T-helper 9 cell (primary cell): ENCODE measurements at places on chromosomes 1 and 21.

GRCh38 chr1:58745117-58745516 lies 38.7 kb downstream of the JUN start:
- no peak for DNase-seq

DNA sequence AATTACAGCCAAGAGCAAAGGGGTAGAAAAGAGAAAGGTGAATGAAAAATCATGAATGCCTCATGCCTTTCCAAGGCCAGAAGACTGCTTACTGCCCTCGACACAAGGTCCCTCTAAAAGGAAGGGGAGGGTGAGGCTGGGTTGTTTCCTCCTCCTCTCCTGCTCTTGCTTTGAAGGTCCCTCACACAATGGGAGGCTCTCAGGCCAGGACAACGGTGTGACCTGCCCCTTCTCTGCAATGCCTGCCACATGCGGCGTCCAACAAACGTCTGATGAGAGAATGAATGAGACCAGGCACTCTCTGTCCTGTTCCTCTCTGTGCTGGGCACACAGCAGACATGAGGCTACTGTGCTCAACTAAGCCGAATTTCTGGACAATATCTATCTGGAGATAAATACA lies 51.3 kb downstream of the SSBP3 start:
- DNase-seq: no peak

DNA sequence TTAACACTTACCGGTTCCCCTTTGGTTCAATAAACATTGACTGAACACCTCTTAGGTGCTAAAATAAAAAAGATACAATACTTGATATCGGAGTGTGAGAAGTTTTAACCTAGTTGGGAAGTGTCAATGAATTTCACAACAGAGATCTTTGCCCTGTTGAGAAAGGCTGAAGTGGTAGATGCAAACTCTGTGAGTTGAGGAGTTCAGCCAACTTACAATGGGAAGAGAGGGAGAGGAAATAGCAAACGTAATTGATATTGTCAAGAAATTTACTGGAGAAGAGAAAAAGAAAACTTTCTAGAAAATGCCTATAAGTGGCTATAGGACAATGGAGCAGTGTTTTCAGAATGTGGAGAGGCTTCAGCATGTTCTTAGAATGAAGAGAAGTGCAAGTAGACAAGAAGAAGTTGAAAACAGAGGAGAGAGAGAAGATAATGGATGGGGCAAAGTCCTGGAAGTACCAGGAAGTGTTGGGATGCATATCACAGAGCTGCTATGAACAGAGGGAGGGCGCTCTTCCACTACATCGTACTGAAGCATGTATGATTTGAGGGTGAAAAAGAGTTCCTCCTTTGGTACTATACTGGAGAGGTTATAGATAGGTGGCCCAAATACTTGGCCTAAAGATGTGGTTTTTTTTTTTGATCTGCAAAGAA lies 48.9 kb downstream of the MEF2D start:
- DNase-seq: no peak

- DNase-seq: no peak
These were observed 286.3 kb upstream of the C1orf105 start for GRCh38 chr1:172134087-172134731.

DNA sequence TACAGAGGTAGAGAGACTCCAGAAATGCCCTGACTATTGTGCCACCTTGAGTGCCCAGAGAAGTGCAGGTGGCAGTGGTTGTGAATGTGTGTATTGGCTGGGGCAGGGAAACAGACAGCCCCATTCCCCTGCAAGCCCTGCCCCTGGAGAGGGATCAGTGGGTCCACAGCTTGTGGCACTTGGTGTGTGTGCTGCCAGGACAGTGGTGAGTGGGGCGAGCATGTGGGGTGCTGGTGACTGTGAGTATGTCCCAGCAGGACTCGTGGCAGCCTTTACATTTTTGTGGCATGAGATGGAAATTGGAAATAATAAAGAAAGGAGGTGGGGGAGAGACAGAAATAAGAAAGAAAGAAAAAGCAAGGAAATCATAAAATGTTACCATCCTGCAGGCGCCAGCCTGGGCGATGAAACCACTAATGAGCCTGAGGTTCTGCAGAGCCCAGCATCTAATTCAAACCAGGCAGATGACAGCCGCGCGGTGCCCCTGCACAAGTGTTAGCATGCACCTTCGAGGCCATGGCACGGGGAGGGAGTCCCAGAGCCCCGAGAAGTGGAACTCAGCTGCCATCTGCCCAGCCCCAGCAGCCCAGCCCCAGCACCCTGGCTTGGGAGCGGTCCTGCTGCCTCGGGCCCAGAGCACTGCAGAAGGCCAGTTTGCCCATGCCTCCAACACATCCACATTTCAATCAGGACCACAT lies 49.1 kb upstream of the ZBTB40 start:
- no peak for DNase-seq

- no peak for DNase-seq
These were observed 290.4 kb upstream of the POU3F1 start for GRCh38 chr1:38336961-38337360.

- DNase-seq: no peak
These were observed 16.2 kb downstream of the RHBDL2 start for GRCh38 chr1:38925391-38925790.

DNA sequence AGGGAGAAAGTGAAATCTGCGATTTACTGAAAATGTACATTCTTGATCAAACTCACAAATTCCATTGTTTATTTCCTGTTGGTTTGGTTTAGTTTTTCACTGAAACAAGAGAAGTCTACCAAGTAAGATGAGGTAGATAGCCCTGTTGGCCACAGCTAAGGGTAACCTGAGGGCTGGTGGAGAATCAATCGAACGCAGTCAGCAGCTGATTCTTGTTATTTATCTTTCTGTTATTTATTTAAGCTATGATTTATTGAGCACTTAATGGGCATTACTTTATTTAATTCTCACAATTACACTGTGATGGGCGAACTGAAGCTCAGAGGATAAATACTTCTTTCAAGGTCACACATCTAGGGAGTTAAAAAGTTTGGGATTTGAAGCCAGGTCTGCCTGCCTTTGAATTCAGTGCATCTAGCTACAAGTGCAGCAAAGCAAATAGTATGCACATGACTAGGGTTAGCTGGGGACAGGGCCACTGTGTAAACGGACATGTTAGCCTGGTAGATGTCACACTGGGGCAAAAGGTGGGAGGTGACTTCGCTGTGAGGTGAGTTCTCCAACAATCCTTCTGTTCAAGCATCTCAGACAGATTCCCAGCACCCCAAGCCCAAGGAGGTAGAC lies 106.5 kb upstream of the GADD45A start:
- DNase-seq: no peak

GRCh38 chr1:22517956-22518355 lies 45.3 kb upstream of the EPHA8 start:
- DNase-seq: no peak

DNA sequence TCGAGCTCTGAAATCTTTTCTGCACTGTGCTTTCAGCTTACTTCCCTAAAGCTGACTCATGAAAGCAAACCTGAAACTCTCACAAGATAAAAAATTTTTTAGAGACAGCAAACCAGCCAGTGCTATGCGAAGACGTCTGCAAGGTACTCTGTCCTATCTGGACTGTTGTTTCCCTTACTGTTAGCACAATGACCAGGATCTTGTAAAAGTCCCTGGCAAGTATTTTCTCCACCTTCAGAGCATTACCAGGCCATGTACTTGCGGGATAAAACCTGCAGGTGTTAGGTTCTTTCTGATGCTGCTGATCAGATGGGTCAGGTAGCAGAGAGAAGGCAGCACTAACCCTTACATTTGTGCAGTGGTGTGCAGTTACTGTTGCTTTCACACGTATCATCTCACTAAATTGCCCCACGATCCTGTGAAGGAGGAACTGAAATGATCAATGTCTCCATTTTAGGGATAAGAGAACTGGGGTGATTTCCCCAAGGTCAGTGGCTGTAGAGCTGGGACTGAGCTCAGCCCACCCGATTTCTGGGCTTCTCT lies 56.6 kb downstream of the PLXNA2 start:
- no peak for DNase-seq

- DNase-seq: no peak
These were observed 98.9 kb upstream of the KCNK1 start for GRCh38 chr1:233514946-233515391.

GRCh38 chr1:61289232-61290098 lies 207.1 kb downstream of the NFIA start:
- no peak for DNase-seq

DNA sequence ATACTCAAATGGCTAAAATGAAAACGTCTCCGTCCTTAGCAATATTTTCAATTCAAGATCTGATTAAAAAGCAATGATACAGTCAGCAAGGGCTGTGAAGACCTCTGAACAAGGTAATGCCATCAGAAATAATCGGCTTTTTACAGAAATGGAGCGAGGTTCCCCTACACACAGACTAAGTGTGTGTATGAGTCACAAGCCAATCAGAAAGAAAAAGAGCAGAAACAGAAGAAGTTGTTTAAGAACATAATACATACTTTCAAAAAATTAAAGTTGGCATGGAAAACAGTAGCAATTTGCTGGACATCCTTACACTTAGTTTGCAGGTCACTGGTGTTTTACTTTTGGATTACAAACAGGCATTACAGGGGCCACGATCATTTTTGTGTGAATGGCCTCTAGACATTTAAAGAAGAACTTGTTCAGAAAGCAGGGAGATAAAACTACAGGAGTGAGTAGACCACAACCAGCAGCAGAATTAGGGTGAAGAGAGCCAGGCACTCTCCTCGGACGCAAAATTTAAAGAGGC lies 350.0 kb upstream of the RUNX1 start:
- DNase-seq: no peak

DNA sequence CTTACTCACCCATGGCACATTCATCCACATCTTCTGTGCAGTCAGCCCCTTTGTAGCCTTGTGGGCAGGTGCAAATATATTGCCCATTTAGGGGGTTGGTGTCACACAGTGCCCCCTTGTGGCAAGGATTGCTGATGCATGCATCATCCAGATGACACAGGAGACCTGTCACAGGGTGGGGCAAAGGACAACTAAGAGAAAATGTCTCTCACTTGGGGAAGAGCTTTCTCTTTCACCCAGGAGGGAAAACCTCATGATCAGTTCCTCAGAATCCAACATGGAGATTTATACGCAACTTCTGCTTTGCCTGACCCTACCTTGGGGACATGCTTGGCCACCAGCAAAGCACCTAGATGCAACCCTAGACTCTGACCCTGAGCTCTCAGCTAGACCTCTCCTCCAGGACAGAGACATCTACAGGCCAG lies 71.8 kb upstream of the ADAM30 start:
- peak; percentile 63 for DNase-seq

GRCh38 chr1:61607448-61607847 lies 117.5 kb downstream of the TM2D1 start:
- DNase-seq: no peak

GRCh38 chr1:172003766-172004530 lies 162.7 kb downstream of the DNM3 start:
- DNase-seq: no peak

DNA sequence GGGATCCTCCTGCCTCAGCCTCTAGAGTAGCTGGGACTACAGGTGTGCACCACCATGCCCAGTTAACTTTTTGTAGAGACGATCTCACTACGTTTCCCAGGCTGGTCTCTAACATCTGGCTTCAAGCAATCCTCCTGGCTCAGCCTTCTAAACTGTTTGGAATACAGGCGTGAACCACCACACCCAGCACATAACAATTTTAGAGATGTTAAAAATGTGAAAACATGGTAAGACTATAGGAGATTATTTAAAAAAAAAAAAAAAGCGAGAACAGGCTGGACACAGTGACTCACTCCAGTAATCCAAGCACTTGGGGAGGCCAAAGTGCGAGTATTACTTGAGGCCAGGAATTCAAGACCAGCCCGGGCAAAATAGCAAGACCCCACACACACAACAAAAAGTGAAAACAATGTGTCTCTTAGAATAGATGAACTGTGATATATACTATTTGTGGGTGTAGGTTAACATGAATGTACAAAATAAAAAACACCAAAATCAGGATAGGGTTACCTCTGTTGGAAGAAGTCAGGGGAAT lies 19.6 kb downstream of the CCDC18 start:
- DNase-seq: no peak

- DNase-seq: no peak
These were observed 32.2 kb upstream of the SNX27 start for GRCh38 chr1:151579436-151580225.

DNA sequence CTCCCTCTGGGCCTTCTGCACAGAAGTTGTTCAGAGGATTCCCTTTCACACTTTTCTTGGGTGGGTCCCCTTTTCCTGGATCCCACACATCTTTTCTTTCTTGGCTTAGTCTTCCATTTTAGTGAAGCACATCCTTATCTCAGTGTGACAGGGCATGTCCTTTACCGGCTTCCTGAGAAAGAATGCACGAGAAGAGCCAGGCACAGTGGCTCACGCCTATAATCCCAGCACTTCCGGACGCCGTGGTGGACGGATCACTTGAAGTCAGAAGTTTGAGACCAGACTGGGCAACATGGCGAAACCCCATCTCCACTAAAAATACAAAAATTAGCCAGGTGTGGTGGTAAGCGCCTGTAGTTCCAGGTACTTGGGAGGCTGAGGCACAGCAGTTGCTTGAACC lies 22.1 kb upstream of the PSMB2 start:
- no peak for DNase-seq

GRCh38 chr1:31765041-31765467 lies 914 bp upstream of the ADGRB2 start:
- DNase-seq: no peak

GRCh38 chr1:156726549-156727226 lies 1.6 kb upstream of the METTL25B start:
- peak; percentile 40 for DNase-seq

DNA sequence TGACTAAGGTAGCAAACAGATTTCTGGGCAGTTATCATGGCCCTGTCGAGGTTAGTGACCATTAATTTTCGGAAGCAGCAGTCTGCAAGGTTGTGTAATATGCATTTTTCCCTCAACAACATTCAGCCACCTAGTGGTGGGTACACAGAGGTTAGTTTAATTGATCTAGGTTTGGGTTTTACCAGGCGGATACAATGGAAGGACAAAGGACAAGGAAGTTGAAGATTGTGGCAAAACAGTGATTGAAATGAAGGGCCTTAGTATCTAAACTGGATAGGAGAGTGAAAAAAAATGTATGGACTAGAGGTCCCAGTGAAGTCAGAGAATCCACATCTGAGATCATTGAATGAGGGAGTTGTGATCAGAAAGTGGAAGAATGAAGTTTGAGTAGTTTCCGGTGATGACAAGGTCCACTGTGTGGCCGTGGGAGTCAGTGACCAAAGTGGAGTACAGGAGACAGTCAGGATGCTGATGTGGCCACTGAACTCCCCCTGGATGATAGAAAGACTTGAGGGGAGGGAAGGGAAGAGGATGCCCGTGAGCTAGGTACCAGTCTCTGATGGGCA lies 2.8 kb downstream of the ARMH1 start:
- no peak for DNase-seq

DNA sequence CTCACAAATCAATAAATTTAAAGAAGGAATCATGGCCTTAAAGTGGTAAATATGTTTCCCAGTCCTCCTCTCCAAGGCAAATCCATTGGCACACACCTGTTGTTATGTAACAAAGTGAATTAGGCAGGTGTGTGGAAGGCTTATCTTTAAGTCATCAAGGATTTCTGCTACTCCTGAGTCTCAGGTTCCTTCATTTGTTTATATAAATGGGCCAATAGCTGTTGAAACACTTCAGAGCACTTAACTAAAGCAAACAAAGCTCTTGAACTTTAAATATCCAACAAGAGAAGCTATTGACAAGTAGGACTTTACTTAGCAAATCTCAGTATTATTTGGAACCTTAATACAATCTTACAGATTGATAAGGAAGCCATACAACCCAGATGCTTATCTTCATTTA lies 99.3 kb upstream of the ESRRG start:
- no peak for DNase-seq
